ENCODE measurements at places on chromosomes 6 and 20. TPM values are rescaled to one million over a fixed set of nuclear protein-coding genes. Genes with fewer than 3 reads are reported as not detected.

The ATXN1 gene
- total RNA-seq, result 5.6 TPM

The VSX1 gene
- total RNA-seq, result not detected

The HEY2 gene
- 6.6 TPM for total RNA-seq

The MUC21 gene
- not detected for total RNA-seq

The BPIFB4 gene
- total RNA-seq, result not detected

The OR2H1 gene
- not detected for total RNA-seq

The ANKEF1 gene
- 9.7 TPM for total RNA-seq

The OTOR gene
- total RNA-seq, result not detected

The TAF8 gene
- 32.9 TPM for total RNA-seq

The MUCL3 gene
- 0.20 TPM for total RNA-seq

The MICB gene
- total RNA-seq, result 6.8 TPM

The IL17F gene
- not detected for total RNA-seq

The ATAT1 gene
- 19.6 TPM for total RNA-seq

The PRSS35 gene
- 1.4 TPM for total RNA-seq

The FAM209B gene
- total RNA-seq, result 0.92 TPM

The ZSWIM3 gene
- total RNA-seq, result 8.2 TPM

The GABBR1 gene
- 132 TPM for total RNA-seq

The HAO1 gene
- not detected for total RNA-seq

The RXRB gene
- total RNA-seq, result 16.8 TPM

The C6orf163 gene
- total RNA-seq, result 1.4 TPM

The LHFPL5 gene
- total RNA-seq, result not detected

The WFDC5 gene
- not detected for total RNA-seq

The KCNG1 gene
- total RNA-seq, result 13.2 TPM

The FAXC gene
- 17.2 TPM for total RNA-seq

The BFSP1 gene
- 8.6 TPM for total RNA-seq

The SNX3 gene
- 80.7 TPM for total RNA-seq

The COL19A1 gene
- total RNA-seq, result not detected
